ENCODE measurements at places on chromosomes 4 and X. TPM values are rescaled to one million over a fixed set of nuclear protein-coding genes. Genes with fewer than 3 reads are reported as not detected.
A peak's percentile ranks its signal among the peaks of the same experiment; 100 is the strongest.

- DNase-seq: no peak
Measured at GRCh38 chrX:118207831-118208453, 91.3 kb upstream of the KLHL13 start.

DNA sequence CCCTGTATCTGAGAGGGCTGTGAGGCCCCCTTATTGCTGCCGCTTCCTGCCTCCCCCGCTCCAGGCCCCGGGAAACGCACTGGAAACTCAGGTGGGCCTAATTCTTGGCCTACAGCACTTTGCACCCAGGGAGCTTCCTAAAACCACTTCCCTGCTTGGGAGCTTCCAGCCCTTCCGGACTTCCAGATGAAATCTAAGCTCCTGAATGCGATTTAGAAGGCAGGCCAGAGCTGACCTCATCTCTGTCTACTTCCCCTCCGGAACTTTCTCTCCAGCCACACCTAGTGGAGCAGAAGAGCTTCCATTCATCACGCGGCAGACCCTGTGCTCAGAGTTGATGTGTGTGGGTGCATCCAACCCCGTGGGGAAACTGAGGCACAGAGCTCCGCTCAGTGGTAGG is 84.2 kb downstream of the SORCS2 start:
- DNase-seq: no peak

GRCh38 chr4:182478475-182478874 is 235.3 kb downstream of the TENM3 start:
- DNase-seq: no peak

DNA sequence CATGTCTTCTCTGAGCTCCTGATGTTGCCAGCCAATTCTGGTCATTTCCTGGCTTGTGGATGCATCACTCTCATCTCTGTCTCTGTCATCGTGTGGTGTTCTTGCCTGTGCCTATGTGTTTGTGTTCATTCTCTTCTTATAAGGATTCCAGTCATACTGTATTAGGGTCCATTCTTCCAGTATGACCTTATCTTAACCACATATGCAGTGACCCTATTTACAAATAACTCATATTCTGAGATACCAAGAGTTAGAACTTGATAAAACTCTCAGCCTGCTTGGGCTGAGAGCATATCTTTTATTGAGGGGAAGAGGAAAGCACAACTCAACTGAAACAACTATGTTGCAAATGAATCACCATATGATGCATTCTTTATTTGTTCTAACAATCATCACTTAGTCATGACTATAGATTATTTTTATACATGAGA is 189.0 kb upstream of the ANXA10 start:
- no peak for DNase-seq

GRCh38 chrX:66046612-66047235 is 6.8 kb upstream of the VSIG4 start:
- DNase-seq: peak; percentile 28

GRCh38 chr4:143514169-143514495 is 630 bp downstream of the SMARCA5 start:
- DNase-seq: no peak

Gene JAKMIP1
- total RNA-seq: 9.3 TPM

Gene FAM47A
- total RNA-seq: not detected

DNA sequence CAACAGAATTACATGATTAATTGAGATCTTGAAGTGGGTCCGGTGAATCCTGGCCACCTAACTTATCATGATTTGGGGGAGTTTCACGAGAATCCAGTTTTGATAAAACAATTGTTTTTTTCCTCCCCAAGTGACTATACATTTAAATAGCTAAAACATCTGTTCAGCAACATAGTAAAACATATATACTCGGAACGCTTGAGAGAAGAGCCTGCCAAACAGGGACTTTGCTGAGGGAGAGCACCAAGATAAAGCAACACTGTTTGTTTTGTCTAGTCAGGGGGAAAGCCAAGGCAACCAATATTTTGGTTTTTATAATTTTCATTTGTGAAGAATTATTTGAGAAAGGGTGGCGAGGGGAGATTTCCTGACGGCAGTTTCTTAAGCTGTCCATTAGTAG is 381 bp downstream of the PHEX start:
- DNase-seq: no peak

Gene CTAG2
- total RNA-seq: not detected

GRCh38 chr4:84495794-84496261 is 3.3 kb downstream of the NKX6-1 start:
- no peak for DNase-seq

Gene NUP62CL
- total RNA-seq: 1.2 TPM

GRCh38 chrX:17170973-17171372 is 204.0 kb upstream of the NHS start:
- no peak for DNase-seq

- DNase-seq: peak; percentile 25
Measured at GRCh38 chr4:26130173-26130572, 190.6 kb upstream of the RBPJ start.

GRCh38 chr4:74056858-74057562 is 18.5 kb upstream of the CXCL3 start:
- no peak for DNase-seq

Gene TBC1D9
- not detected for total RNA-seq

GRCh38 chrX:134626434-134626833 is 31.8 kb downstream of the PLAC1 start:
- DNase-seq: no peak
